Stimulated activated CD4-positive, alpha-beta T cell treated with anti-CD3 and anti-CD28 coated beads, Interleukin-4, amount 100 ng/mL, for 48 hours (primary cell): ENCODE measurements at places on chromosomes 3 and 15.

DNA sequence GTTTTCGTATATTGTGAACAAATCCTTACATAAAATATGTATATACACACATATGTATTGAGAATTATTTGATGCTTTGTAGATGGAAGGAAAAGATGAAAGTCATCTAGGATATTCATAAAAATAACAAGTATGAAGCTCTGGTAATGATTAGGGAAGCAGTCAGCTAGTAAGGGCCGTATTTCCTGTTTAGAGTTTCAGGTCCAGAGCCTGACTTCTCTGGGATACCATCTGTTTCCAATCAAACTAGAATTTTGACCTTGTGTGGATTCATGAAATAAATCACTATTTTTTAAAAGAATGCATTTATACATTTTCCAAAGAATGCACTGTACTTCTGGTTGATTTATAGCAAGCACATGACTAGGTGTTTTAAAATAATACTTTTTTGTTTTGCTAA, 156.1 kb upstream of the CGNL1 start:
- no peak for DNase-seq

DNA sequence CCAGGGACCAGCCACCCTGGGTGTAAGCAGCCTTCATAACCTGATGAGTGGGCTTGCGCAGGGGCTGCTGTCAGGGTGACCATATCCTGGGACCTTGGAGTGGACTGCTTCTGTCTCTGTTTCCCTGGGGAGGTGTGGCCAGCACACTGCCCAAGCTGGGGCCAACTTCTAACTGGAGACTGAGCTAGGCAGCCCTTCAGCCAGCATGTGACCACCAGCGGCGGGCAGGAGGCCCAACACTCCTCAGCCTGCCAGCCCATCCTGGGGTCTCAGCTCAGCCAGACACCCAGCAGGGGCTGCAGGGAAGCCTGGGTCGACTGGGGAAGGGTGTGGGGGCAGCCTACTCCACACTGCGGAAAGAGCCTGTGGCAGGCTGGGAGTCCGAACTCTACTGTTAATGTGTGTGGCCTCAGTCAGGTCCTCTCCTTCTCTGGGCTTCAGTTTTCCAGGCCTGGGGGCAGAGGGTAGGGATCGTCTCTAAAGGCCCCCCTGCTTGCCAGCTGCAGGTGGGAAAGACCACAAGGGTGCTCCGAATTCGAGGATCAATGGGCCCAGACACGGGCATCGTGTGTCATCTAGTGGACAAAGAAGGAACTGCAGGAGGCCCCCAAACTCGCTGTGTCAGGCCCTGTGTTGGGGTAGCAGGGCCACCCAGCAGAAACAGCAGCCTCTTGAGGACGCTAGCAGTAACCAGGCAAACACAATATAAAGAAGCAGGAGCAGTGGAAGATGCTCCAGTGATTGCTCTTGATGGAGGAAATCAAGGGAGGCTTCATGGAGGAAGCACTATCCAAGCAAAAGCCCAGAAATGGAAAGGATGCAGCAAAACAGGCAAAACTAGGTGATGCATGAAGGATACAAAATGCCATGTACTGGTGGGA, 2.0 kb upstream of the SEMA3G start:
- DNase-seq, result peak; percentile 61

DNA sequence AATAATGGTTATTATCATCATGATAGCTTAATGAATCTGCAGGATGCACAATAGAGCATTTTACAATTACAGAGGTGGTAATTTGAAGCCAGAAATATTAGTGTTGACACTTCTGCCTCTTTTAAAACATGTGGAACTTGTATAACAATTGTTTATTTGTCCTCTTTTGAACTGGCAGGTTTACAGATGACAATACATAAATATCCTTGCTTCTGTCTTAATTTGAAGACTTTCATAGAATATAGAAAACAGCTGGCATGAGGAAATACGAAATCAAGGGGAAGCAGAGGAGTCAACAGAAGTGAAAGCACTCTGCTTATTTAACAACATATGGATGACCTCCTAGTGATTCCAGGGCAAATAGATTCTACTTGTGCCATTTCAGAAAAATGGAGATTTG, 270.5 kb upstream of the SGO1 start:
- DNase-seq, result no peak

DNA sequence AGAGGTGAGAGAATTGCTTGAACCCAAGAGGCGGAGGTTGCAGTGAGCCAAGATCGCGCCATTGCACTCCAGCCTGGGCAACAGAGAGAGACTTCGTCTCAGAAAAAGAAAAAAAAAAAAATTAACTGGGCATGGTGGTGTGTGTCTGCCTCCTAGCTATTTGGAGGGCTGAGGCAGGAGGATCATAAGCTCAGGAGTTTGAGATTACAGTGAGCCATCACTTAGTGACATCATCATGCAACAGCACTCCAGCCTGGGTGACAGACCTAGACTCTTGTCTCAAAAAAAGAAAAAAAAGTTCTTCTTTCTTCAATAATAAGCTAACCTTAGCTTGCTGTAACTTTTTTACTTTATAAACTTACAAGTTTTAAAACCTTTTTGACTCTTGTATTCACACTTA, 99.8 kb downstream of the SLMAP start:
- no peak for DNase-seq

DNA sequence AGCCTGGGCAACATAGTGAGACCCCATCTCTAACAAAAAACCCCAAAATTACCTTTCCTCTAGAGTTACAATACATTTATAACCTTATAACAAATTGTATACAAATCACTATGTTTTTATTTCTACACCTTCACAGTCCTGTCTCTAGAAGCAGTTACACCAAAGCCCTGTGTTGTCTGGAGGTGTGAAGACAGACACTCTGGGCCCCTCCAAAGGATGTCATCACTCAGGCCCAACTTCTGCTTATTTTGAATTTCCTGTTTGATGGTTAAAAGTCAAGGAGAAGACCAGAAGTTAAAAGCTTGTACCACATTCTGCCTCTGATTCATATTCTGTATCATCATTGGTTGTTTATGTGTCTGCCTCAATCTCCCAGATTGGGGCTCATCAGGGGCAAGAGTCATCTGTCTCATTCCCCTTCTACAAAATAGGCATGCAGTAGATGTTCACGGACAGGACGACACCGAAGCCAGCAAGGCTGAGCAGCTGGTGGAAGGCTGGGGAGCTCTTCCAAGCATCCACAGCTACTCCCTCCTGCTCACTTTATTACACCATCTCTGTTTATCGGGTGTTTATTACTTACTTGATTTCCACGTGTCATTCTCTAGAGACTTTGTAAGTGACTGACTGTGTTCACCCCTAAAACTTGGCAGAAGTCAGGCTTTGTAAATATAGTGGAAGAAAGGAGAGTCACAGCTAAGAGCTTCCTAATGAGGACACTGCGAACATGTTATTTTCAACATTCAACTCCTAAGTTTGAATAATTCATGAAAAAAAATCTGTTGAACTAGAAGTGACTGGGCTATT, 136.8 kb upstream of the ANKRD28 start:
- DNase-seq, result no peak

DNA sequence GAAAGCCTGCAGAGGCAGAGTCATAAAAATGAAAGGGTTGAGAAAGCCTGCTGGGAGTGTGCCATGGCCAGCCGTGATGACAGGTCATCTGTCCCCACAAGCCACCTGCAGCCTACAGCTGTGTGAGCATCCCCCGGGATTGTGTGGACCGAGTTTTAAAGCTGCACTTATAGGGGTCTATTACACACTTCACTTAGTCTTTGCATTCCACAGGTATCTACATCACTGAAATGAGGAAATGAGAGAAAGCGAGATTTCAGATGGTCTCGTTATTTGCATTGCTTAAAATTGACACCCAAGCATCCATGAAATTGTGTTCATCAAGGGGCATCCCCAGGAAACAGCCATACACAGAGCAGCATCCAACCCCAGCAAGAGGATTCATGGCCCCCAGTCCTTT, 137.6 kb upstream of the TRIM42 start:
- no peak for DNase-seq

DNA sequence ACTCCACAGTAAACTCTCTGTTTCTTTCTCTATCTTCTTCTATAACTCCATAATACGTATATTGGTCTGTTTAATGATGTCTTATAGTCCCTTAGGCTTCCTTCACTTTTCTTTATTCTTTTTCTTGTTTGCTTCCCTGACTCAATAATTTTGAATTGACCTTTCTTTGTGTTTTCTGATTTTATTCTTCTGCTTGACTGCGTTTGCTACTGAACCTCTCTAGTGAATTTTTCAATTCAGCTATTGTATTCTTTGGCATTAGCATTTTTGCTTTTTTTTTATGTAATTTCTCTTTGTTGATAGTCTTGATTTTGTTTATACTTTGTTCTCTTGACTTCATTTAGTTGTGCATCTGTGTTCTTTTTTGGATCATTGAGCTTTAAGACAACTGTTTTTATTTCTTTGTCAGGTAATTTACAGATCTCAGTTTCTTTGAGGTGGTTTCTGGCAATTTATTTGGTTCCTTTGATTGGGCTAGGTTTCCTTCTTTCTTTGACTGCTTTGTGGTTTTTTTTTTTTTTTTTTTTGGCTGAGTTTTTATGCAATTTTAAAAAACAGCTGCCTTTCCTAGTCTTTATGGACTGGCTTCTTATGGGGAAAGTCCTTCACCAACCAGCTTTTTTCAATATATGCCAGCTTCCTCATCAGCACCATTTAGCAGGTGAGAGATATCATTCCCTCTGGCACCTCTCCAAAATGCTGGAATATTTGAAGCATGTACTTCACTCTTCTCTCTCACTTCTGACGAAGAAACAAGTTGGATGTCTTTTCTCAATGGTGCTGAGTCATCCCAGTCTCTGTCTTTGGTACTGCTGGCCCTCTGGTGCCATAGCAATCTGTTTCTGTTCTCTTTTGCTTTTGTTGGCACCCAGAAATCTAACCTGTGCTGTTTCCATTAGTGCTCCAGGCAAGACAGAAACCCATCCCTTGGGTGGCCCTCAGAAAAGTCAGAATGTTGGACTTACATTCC, 17.6 kb downstream of the RSRC1 start:
- no peak for DNase-seq

DNA sequence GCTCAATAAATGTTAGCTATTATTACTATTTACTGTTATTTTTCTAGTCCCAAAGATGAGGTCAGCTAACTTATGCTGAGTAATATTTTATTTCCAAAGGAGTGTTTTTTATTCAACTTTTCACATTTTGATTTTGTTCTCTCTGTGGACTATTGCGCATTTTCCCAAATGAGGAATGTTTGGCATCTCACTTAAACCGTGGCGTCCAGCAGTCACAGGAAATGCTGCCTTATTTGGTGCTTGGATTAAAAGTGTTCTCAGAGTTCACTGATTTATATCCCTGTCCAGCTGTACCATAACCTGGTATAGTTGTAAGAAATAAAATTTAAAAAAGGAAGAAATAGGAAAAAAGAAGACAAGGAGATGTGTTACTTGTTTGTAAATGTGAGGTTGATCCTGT, 166.8 kb downstream of the THSD4 start:
- DNase-seq, result no peak

DNA sequence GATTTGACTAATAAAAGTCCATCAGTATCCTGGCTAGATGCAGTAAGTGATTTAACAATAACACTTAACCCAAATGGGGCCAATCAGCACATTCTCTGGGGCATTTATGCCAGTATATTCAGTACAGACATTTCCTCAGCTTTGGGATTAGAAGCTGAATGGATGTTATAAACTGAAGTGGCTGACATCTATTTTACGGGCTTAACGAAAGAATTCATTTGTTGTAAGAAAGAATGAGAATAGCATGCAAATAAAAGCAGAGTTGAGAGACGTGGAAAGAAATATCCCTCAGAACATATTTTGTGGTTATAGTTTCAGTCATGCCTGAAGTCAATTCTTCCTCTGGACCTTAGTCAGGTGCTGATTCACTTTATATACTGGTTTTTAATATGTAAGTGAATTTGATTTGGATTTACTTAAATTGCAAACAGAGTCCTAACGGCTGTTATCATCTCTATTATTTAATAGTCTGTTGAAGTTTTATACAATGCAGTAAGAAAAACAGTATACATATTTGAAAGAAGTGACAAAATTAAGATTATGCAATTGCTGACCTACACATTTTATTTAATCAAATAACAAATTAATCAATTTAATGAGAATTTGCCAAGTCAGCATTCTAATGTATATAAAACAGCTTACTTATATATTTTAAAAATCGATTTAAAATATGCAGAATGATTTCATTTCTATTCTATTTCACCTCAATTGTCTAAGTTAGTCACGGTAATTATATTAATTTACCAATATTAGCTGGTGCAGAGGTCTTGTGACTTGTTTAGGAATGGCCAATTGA, 513.9 kb upstream of the CADM2 start:
- DNase-seq, result no peak

DNA sequence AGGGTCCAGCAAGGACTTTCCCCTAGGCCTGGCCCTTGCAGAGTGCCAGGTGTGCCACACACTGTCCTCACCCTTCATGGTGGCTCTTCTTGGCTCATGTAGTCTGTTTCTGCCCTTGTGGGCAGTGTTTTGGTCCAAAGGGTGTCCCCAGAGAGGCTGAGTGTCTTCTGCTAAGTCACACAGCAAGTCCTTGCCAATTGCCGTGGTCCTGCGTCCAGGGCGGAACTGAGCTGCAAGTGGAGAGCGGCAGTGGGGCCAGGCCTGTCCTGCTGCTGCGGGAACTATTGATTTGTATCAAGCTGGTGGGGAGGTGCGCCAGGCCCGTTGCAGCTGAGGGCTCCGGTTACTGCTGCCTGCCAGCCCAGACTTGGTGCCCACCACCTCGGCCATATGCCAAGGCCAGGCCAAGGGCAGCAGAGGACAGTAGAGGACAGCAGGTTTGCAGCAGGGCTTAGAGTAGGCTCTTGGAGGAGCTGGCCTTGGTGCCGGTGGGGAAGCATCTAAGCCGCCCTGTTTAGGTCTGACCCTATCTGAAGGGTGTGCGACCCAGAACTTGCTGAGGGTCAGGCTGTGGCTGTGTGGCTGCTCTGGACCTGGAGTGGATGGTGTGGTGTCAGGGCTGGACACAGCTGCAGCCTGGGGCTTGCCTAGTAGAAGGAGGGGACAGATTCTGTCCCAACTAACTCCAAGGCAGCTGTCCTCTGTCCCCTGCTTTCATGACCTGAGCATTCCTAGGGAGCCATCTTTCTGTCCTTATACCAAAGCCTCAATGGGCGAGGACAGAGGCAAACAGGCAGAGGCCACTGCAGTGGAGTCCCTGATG, 4.5 kb downstream of the AMIGO3 start:
- DNase-seq, result no peak

- DNase-seq, result no peak
These were observed 45.0 kb downstream of the SENP2 start for GRCh38 chr3:185631108-185631507.

GRCh38 chr15:32819448-32819847, 101.6 kb downstream of the GREM1 start:
- DNase-seq, result no peak

DNA sequence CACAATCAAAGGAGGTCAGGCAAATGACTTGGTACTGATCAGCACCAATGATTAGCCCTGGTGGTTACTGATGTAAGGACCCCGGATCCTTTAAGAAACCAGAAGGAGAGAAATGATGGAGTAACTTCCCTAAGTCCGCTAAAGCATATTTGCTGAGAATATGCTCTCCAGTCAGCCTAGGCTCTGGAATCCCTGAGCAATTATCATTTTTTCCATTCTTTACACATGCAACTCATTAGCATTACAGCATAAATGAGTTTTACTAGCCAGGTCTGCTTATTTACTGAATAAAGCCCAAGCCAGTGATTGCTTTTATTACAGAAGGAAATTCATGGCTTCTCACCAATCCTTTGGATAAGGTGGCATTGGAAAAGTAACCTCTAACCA, 139.2 kb upstream of the WNT5A start:
- no peak for DNase-seq

GRCh38 chr3:48247401-48247811, 6.5 kb downstream of the ZNF589 start:
- no peak for DNase-seq

GRCh38 chr15:37788767-37789396, 145.6 kb upstream of the TMCO5A start:
- DNase-seq, result no peak
